AG04449 (cell line): ENCODE measurements at places on chromosomes 4 and X.

GRCh38 chr4:159042097-159042605, 60.7 kb upstream of the RAPGEF2 start:
- DNase-seq, result no peak

DNA sequence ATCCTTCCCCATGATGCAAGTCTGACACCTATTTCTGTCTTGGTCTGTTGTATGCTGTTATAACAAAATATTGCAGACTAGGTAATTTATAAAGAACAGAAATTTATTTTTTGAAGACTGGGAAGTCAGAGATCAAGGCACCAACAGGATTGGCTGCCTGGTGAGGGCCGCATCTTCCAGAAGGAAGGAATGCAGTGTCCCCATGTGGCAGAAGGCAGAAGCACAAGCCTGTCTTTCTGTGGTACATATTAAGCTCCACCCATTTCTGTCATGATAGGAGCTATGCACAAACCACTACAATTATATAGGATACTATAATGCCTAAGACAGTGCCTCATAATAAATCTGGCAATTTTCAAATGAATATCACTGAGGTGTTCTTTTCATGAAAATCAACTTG, 502.3 kb upstream of the DIAPH2 start:
- no peak for DNase-seq

GRCh38 chr4:72031868-72032608, at the start of gene NPFFR2:
TSS of gene NPFFR2 (plus strand) at chr4:72032000. CDS start at chr4:72128592, 96,592 bp downstream.
- no peak for DNase-seq

DNA sequence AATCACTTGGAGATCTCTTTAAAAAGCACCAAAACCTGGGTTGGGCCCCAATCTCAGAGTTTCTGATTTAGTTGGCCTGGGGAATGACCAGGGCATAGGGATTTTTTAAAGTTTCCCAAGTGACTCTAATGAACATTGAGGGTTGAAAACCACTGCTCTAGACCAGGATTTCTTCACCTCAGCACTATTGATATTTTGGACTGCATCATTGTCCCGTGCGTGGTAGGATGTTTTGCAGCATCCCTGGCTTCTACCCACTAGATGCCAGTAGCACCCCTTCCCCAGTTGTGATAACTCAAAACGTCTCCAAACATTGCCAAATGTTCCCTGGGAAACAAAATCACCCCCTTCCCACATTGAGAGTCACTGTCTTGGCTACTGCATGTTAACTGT, 61.8 kb downstream of the ATXN3L start:
- DNase-seq, result no peak

DNA sequence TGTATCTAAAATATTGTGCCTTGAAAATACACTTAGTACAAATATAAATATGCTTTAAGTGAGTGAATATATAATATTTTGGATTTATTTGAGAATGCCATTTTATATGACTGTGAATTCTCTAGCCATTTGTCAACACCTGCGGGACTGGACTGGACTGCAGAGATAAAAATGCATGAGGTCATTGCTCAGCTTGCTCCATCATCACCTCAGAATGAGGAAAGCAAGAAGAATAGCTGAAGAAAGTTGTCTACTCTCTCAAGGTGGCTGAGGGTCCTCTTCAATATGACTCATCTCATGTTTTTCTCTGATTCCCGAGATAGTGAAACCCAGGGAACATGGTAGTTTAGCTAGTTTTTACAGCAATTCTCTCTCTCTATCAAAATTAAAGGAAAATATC, 732.5 kb upstream of the AGA start:
- DNase-seq, result no peak

- DNase-seq, result no peak
These were observed 670.5 kb downstream of the GABRG1 start for GRCh38 chr4:45453258-45453853.

DNA sequence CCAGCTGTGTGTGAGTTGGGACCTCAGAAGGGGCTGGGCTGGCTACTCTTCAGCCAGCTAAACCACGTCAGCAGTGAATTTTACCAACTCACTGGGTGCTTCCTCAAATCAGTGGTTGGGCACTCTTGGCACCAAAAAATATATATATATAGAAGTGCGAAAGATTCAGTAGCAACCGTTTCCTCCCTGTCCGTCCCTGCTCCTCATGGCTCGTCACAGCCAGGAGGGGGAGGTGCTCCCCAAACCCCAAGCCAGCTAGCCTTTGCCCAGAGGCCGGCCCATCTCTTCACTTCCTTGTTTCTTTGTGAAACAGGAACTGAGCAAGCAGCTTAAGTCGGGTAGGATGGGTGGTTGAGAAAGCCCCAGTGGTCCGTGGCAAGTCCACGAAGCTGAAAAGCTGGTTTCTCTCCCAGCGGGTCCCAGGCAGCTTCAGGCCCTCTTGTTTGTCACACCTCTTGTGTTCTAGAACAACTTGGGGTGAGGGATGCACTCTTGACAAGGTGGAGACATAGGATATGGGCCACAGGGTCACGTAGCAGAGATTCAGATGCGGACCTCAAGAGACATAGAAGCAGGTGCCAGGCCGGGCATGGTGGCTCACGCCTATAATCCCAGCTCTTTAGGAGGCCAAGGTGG, 6.8 kb upstream of the SASH3 start:
- no peak for DNase-seq

DNA sequence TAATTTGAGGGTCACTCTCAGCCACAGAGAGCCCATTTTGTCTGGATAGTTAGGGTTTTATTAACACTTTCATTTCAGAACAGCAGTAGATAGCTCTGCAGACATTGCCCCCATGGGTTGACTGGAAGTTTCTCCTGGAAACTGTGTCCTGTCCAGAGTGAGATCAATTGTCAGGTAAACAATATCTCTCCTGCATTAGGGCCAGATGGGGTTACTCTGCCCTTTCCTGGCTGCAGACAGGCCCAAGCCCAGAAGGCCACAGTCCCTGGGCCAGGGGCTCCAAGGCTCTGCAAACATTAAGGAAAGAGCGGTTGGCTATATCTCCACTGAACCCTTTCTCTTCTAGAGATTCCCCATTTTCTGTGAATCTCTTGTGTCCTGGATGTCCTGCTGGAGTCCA, 436.8 kb upstream of the PRKX start:
- no peak for DNase-seq

GRCh38 chr4:30839583-30840520, 119.7 kb downstream of the PCDH7 start:
- no peak for DNase-seq

GRCh38 chr4:39987485-39987884, 9.8 kb upstream of the PDS5A start:
- no peak for DNase-seq

DNA sequence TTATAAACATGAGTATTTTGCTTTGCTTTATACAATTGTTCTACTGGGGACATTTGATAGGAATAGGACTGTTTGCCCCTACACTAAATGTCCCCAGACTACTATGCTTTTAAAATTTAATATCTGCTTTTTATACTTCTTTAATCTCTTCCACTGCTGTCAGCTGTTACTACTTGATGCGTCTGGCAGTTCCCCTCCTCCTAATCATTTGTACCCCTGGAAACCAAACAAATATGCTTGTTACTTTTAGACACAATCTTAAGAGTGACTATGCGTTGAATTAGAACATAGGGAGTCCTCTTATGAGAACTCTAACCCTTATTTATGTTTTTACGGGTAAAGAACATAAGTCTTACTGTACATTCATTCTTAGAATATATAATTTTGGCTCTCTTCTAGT, 145.7 kb downstream of the EDA start:
- no peak for DNase-seq

DNA sequence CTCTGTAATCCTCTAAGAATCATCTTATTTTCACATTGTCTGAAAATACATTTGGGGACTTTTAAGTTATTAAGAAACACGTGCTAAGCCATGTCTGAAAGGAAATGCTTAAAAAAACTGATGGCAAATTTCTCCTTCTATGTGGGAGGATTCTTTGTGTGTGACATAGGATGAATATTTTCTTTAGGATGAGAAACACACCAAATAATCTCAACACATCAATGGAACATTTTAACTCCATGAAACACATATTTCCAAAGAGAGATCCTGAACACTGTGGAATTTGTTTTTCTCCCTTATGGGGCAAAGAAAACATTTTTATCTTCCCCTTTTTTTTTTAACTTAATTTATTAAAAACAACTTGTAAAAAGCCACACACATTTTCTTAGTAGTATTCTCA, 153.8 kb upstream of the ANKRD50 start:
- DNase-seq, result no peak

GRCh38 chrX:131792356-131792749, 230.7 kb upstream of the STK26 start:
- no peak for DNase-seq

DNA sequence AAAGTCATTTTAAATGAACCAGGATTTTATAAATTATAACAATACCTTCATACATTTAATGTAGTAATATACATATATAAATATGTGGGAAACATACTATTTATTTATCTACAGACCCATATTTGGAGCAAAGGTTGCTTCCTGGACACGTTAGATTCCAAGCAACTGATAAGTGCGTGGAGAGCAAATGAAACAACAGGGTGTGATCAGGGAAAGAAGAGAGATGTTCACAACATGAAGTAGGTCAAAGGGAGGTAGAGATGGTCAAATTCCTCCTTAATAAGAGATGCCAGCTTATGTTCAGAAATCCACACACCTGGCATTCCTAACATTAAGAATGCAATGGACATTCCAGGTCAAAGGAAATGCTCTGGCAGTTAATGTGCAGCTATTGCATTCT, 53.1 kb upstream of the HPGD start:
- no peak for DNase-seq

DNA sequence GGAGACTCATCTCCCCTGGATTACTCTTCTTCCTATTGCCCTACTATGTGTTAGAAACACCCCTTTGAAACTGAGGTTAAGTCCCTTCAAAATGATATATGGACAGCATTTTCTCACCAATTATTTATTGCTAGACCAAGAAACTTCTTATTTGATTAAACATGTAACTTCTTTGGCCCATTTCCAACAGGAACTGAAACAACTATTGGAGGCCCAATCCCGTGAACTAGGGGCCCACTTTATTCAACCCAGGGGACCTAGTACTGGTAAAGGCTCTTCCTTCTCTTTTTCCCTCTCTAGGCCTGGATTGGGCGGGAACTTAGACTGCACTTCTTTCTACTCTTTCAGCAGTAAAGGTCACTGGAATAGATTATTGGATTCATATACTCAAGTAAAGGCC, 16.7 kb upstream of the COL25A1 start:
- DNase-seq, result no peak

GRCh38 chr4:176761872-176762271, 30.9 kb downstream of the VEGFC start:
- no peak for DNase-seq

GRCh38 chr4:37737466-37737865, 51.3 kb upstream of the RELL1 start:
- peak; percentile 14 for DNase-seq

DNA sequence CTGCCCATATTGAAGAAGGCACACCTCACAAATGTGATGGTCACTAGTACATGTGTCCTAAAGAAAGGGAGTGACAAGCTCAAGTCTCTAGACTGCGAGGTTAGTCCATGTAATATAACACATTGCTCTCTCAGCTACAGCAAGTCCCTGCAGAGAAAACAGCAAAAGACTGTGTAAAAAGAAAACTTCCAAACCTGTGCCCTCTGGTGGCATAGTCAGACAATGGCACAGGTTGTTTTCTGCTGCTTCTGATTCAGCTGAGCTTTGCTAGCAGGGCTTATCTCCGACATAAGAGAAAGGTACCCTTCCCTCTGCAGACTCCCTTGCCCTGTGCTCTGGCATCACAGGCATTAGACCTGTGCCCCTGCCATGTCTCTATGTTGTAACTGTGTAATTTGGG, 1.4 kb upstream of the SERPINA7 start:
- DNase-seq, result no peak

- no peak for DNase-seq
These were observed 96.0 kb downstream of the PRRG1 start for GRCh38 chrX:37445182-37445581.

DNA sequence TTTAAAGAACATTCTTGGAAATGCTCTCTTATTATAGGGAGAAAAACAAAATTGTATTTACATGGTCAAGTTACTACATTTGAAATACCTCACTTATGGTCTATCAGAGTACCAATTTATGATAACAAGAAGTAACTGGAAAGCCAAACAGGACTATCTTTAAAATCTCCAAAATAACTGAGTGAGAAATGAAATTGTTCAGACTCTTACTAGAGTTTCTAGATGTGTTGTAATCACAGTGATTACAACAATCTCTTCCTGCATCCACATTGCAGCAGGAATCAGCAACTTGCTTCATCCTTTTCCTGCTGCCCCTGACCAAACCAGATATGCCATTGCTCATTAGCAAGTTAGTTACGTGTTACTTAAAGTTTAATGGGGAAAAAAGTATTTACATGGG, 245.2 kb upstream of the SMIM31 start:
- no peak for DNase-seq

DNA sequence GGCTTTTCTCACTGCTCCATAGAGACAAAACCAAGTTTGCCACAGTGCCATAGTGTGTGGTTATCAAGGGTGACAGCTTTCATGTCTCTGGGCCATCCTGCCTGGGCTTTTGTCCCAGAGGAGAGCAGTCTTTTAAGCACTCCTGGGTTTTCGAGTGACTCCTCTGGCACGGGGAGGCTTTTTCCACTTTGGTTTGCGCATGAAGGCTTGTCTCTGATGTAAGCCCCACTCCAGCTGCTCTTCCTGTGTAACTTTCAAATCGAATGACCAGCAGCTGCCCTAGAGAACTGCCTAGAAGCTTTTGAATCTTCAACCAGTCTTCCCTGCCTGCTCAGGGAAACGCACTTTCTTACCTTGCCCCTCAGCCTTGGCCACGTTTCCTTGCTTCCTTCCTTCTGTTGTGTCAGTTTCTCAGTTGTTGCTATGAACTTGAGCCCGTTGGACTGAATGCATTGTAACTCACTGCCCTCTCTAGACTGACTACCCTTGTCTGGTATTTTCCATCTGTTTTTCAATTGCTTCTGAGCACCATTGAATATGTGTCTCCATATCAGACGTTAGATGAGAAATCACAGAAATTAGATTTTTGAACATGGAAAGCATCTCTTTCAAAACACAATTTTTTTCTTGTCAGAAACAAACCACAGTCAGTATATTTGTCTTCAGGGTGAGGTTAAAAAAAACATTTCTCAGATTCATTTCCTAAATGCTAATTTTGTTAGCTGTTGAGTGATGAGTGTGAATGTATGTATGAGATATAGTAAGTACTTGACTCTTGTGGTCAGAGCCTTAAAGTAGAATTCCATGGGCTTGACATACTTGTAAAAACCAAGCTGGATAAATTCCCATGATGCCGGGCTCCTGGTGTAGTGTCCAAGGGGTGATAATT, 45.3 kb downstream of the SLC9A6 start:
- DNase-seq, result peak; percentile 86

GRCh38 chr4:185869427-185869826, 57.4 kb upstream of the SORBS2 start:
- no peak for DNase-seq

DNA sequence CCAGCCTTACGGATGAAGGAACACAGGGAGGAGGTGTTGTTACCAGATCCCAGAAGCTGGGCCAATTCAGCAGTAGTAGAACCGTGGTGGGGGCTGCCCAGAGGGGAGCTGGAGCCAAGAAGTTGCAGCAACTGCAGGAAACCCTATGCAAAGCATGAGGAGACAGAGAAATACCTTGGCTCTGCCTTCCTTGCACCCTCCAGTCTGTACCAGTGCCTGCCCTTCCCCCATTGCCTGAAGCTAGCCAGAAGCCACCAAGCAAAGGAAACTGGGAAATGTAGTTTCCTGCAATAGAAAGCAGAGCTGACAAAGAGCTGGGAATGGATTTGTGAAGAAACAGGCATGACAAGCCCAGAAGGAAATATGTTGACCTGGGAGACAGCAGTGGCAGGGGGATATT, 108.7 kb upstream of the FUNDC1 start:
- DNase-seq, result no peak
